ENCODE measurements at places on chromosomes 13 and 19.

GRCh38 chr13:28056970-28057712 is 43.2 kb downstream of the FLT3 start:
- no peak for DNase-seq

DNA sequence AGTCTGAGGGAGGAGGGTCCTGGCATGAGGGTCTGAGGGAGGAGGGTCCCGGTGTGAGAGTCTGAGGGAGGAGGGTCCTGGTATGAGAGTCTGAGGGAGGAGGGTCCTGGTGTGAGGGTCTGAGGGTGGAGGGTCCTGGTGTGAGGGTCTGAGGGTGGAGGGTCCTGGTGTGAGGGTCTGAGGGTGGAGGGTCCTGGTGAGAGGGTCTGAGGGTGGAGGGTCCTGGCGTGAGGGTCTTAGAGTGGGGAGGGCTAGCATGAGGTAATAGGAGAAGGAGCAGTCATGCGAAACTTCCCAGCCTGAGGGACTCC is 194.8 kb downstream of the TEX29 start:
- no peak for DNase-seq

DNA sequence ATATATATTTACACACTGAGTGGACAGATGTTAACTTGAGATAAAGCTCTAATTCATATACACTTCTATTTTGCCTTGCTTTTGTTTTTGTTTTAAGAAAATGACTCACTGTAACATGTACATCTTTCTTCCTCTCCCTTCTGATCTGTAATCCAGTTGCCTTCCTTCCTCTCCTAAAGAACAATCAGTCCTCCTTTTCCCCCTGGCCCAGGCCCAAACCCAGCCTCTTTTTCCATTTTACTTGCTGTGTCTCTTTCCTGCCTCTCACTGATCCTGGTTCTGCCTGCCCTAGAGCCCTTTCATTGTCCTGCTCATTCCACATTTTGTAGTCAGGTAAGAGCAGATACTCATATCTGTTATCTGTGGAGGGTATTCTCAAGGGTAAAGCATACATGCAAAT is 50.8 kb downstream of the ZAR1L start:
- no peak for DNase-seq

- DNase-seq: no peak
These were observed 60.6 kb downstream of the NDFIP2 start for GRCh38 chr13:79541426-79542049.

GRCh38 chr19:34365463-34366401 is 736 bp downstream of the GPI start:
- DNase-seq: no peak

- no peak for DNase-seq
These were observed at the start of gene DENND1C for GRCh38 chr19:6481541-6482342. TSS of gene DENND1C (minus strand) at chr19:6481787. CDS start at chr19:6481695, 92 bp downstream.

GRCh38 chr13:84191139-84191538 is 308.9 kb upstream of the SLITRK1 start:
- no peak for DNase-seq

DNA sequence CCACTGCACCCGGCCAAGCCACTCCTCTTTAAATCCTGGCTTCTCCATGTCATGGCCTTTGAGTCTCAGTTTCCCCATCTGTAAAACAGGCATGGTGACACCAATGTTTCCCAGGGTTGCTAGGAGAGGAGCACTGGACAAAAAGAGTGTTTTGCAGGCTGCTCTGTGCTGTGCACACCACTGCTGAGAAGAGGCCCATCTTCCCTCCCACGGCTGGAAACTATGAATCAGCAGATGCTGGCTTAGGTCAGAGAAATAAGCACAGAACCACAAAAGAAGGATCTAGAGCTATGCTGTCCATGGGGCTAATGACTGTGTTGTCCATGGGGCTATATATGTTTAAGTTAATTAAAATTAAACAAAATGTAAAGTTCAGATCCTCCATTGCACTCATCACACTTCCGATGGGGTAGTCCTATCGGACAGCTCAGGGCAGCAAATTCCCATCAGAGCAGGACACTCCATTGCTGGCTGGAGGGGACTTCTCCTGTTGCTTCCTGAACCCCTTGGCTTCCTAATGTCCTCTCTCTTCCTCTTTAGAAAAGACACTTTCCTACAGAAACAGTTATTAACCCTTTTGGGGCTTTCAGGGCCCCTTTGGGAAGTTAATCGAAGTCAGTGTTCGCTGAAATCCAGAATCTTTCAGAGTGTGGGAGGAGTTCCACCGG is 37.1 kb downstream of the TSHZ3 start:
- no peak for DNase-seq

DNA sequence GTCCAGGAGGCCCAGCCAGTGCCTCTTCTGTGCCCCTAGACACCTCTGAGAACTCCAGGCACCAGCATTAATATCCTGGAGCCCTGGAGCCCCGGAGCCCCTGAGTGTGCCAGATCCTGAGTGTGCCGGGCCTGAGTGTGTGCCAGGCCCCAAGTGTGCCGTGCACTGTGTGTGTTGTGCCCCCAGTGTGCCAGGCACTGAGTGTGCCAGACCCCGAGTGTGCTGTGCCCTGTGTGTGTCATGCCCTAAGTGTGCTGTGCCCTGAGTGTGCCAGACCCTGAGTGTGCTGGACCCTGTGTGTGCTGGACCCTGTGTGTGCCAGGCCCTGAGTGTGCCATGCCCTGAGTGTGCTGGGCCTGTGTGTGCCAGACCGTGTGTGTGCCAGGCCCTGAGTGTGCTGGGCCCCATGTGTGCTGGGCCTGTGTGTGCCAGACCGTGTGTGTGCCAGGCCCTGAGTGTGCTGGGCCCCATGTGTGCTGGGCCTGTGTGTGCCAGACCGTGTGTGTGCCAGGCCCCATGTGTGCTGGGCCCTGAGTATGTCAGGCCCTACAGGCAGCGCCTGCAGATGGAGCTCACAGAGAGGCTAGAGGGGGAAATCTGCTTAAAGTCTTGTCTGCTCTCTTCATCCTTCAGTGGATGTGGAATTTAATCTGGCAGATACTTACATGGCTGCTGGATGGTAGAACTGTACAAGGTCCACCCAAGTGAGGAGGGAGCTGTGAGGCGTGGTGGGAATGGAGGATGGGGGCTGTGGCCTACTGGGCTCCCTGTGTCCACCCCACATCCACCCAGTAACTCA is 53.9 kb downstream of the C13orf46 start:
- no peak for DNase-seq

- no peak for DNase-seq
These were observed 10.8 kb downstream of the NDFIP2 start for GRCh38 chr13:79491715-79492114.

DNA sequence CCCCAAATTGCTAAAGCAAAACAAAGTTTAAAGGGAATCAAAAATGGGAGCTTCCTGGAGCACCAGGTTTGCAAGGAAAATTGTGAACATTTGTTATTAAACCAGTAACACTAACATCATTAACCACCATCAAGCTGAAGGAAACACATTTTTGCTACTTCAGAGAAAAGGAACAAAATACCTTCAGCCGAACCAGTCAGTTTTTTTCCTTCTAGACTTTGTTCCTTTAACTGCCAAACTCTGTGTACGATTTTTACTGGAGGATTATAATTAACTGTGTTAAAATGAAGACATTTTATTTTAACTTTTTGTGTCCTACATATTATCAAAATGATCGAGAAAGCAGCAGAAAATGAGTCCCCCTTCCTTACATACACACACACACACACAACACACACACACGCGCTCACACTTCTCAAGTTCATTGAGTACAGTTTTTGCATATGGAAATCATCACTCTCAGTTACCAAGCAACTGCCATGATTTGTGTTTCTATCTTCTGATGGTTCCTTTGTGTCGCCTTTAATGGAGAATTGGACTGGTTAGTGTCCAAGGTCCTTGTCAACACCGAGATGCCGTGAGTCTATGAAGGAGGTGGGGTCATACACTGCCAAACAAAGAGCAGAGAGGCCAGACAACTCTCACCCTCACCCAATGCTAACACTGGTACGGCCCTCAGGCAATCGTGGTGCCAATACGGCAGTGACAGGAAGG is 9.8 kb upstream of the SERP2 start:
- no peak for DNase-seq

- no peak for DNase-seq
These were observed 7.8 kb downstream of the LTBP4 start for GRCh38 chr19:40608957-40609356.

GRCh38 chr19:17803264-17803896 is 8.4 kb downstream of the B3GNT3 start:
- DNase-seq: no peak

- DNase-seq: no peak
These were observed 21.5 kb upstream of the GPR18 start for GRCh38 chr13:99279637-99280036.

- no peak for DNase-seq
These were observed 44.2 kb downstream of the SERTM1 start for GRCh38 chr13:36717966-36718545.

- DNase-seq: no peak
These were observed 186.8 kb upstream of the TSC22D1 start for GRCh38 chr13:44762911-44763310.

DNA sequence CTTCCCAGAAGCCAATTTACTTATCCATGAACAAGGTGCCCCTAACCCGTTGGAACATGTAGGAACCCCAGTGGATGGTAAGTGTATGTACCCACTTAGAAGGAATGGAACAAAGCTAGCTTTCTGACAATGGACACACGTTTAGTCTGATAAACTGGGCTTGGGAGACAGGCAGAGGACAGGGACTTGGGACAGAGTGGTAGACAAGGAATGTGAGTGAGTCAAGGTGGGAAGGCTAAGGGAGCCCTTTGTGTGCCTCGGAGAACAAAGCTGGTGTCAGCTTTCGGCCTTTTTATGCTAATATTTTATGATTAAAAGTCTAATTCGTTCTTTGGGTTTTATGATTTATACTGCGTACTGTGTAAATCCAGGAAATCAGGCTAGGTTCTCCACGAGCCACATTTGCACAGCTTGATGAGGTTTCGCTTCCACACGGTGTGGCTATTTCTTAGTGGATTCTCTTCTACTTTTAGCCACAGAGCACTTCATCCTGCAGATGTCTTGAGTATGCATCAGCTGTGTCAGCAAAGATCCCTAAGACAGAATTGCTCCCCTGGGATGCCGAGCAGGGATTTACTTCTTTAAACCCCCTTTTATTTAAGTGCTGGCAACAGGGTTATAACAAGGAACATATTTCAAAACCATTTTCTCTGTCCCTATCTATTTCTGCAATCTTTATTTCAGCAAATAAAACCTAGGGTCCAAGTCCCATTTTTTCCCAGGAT is 258.5 kb downstream of the DLEU7 start:
- peak; percentile 43 for DNase-seq

DNA sequence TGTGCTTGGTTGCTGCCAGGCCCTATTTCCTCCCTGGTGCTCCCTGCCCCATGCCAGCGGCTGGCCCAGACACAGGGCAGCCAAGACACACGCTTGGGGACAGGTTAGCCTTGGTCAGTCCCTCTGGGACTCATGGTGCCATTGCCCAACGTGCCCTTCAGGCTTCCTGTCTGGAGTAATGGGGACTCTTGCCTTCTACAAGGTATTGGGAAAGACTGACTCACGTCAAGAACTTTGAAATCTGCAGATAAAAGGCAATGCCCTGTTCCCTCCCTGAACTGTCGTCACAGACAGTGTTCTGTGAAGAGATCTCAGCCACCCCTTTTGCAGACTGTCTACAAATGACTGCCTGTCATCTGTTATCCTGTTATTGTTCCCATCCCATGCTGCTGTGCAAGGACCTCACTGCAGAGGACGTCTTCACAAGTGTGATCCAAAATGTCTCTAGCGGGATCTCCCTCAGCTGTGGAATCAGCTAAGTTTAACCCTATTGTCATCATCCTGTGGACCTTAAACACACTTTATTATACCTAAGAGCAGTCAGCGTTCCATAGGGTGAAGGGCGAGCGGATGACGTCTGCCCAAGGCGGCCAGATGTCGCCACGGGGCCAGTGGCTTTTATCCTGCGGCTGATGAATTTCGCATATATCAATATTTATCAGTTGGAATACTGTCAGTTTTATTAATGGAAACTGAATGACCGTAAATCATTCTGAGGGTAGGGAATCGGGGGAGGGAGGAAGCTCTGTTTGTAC is 59.0 kb downstream of the GSX1 start:
- no peak for DNase-seq

- no peak for DNase-seq
These were observed 96.1 kb downstream of the OXGR1 start for GRCh38 chr13:96898212-96898611.

DNA sequence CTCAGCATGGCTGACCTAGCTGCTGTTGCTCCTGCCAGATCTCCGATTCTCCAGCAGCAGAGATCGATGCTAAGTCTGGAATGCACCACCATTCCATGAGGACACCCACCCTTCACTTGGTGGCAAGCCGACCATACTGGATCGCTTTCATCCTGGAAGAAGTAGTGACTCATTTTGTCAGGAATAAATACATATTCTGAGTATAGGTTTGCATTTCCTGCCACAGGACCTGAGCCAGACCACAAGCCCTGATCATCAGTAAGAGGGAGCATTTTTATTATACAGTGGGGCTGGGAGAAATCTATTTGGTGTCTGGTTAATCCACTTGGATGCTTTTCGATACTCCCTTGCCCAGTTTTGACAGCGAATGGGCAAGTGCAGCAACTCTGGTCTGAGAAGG is 10.9 kb upstream of the KCTD15 start:
- DNase-seq: no peak

- no peak for DNase-seq
These were observed 16.3 kb downstream of the ZNF558 start for GRCh38 chr19:8815780-8816179.

- DNase-seq: no peak
These were observed 329.8 kb upstream of the MIR17HG start for GRCh38 chr13:91017669-91018053.

Measured in NCI-H524 treated with DMSO at 0.1 percent for 48 hours (cell line).